8988T (cell line): ENCODE measurements at places on chromosomes 1 and 21.

- no peak for DNase-seq
Observed at GRCh38 chr1:77825131-77825709, 45.8 kb downstream of the MIGA1 start.

- no peak for DNase-seq
Observed at GRCh38 chr1:18199462-18199861, 91.9 kb downstream of the IGSF21 start.

DNA sequence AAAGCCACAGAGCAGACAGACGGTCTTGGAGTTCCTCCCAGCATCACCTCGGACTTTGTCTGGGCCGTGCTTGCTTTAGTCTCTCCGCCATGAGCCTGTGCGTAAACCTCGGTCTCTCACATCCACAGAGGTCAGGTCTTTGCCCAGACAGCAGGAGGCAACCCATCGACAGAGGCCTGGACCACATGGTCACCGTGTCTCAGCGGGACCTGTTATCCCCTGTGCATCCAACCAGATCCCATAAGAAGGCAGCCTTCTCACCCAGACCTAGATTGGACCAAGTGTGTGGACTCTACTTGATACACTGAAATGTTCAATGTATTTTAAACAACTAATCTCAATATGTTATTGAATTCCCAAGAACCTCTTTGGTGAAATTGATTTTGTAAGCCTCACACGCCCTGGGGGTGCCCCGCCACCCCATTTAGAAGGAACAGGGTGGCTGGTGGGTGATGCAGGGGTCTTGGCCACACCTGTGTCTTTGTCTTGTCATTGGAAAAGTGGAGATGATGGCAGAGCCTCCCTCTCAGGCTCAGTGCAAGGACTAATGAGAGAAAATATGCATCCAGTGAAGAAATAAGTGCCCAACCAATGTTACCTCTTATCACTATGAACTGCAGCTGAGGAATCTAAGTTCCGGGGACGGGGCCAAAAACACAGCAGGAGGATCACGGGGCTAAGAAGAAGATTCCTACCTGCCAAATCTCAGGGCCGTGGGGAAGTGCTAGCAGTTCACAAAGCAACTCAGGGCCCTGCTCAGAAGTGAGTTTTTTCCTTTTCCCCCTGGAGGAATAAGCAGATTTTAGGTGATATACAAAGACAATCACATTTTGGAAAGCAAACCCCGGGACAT lies 101.6 kb upstream of the BACE2 start:
- no peak for DNase-seq

- DNase-seq, result no peak
Observed at GRCh38 chr1:25103164-25103795, 129.0 kb downstream of the SYF2 start.

- no peak for DNase-seq
Observed at GRCh38 chr21:19468991-19469715, 1065.6 kb upstream of the TMPRSS15 start.

DNA sequence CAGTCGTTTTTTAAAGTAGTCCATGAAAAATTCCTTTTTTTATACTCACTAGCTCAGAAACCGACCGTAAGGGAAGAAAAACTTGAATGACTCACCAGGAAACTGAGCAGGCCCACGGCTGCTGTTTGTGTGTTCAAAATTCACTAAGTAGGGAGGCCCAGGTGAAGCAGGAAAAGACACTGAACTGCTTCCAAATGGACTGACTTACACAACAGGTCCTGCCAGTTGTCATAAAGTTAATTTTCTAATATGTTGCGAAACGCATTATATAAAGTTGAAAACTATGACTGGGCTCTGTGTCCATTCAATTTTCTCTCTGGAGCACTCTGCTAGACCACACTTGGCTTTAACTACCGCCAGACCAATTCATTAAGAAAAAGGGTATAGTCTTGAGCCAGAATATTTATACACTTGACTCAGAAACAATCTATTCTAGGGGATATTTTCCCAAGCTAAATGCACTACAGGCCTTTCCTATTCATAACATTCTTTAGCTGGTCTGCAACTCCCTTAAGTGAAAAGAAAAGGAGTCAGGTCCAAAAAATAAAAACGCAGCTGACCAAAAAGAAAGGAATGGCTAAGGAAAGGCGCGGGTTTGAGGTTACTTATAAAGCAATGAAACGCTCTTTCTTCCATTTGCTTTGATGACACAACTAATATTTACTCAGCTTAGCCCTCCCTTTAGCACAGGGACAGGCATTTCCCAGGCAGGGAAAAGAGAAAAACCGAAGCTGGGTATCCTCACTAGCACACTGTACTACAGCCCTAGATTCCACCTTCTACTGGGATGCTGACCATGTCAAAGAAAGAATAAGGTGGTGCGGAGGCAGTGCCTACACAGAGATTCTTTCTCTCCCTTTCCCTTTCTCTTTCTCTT lies 306.3 kb upstream of the ESRRG start:
- no peak for DNase-seq

GRCh38 chr1:204127597-204128242 lies 24.1 kb downstream of the ETNK2 start:
- peak; percentile 87 for DNase-seq

- DNase-seq, result peak; percentile 74
Observed at GRCh38 chr1:19344372-19344810, 32.3 kb downstream of the SLC66A1 start.

GRCh38 chr1:4512636-4513035 lies 141.8 kb upstream of the AJAP1 start:
- no peak for DNase-seq

DNA sequence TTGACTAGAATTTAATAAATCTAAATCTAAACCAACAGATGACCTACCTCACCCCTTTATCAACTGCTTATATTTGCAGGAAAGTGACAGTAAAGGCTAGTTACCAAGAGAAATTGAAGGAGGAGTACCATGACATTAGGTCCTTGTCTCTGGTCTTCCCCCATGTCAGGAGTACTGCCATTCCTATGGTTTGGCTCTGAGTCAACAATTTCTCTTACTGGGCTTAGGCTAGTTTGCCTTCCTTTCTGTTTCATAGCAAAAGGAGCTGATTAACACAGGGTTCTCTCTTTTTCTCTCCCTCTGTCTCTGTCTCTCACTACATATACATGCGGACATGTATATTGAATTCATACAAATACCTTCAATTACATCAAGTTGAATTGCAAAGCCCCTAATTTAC lies 579.9 kb downstream of the DPYD start:
- no peak for DNase-seq

DNA sequence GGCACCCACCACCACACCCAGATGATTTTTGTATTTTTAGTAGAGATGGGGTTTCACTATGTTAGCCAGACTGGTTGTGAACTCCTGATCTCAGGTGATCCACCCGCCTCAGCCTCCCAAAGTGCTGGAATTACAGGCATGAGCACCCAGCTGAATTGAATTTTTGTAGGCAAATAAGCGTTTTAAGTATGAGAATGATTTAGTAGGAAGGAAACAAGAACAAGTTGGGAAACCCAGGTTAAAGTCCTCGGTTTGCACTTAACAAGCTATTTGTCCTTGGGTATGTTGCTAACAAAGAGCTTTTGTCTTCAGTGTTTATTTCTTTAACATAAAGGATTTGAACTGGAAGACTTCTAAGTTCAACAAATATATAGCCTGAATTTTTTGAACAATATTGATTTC lies 23.9 kb downstream of the BTF3L4 start:
- no peak for DNase-seq

DNA sequence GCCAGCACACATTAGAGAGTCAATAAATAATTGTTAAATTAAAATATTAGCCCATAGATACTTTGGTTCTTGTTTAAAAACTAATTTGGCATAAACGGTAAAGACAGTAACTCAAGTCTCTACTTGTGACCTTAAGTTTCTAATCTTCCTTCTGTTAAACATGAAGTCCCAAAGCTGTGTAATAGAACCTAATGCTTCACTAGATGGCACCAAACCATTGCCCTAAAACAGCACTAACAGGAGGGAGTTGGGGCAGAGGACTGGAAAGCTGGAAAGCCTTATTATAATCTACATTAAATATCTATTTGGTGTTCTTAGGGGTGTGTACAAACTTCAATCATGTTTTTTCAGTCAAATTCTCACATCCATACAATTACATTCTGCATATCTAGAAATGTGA lies 176.7 kb downstream of the OLFM3 start:
- DNase-seq, result no peak

GRCh38 chr1:3837685-3838084 lies 19.3 kb downstream of the CEP104 start:
- no peak for DNase-seq

DNA sequence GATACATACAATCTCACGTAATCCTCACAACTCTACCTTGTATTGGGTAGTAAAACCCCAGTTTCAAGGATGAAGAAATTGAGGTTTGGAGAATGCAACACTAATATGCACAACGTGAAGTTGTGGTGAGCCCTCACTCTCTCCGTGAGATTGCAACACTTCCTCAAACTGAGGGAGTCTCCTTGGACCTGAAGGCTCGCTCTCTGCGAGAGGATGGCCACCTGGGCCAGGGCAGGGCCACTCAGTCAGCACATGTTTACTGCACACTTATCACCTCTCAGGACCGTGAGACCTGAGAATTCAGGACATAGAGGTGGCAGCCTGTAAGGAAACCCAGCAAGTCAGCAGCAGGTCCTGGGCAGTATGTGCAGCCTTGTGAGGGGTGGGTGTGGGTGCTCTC lies 8.7 kb downstream of the SH3BP5L start:
- no peak for DNase-seq

- no peak for DNase-seq
Observed at GRCh38 chr1:174894117-174894762, 105.5 kb upstream of the CACYBP start.

- no peak for DNase-seq
Observed at GRCh38 chr1:203701606-203702005, 63.4 kb upstream of the LAX1 start.

DNA sequence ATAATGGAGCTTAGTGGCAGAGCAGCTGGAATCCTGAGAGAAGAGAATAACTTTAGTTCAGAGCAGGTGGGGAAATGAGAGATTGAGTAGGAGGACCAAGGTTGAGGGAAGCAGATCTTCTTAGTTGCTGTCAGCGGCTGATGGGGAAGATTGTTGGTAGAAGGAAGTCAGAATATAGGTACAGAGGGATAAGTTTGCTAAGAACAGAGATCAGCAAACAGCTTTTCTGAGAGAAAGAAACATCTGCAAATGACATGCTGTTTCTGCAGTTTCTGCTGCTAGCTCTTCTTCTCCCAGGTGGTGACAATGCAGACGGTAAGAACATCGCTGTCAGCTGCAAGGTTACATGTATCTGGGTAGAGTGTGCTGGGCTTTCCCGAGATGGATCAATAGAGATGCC lies at the start of gene CD1C:
TSS of gene CD1C (plus strand) at position 113 of the 400 bp plus-strand sequence. CDS start at position 255, 142 bp downstream.
- no peak for DNase-seq

DNA sequence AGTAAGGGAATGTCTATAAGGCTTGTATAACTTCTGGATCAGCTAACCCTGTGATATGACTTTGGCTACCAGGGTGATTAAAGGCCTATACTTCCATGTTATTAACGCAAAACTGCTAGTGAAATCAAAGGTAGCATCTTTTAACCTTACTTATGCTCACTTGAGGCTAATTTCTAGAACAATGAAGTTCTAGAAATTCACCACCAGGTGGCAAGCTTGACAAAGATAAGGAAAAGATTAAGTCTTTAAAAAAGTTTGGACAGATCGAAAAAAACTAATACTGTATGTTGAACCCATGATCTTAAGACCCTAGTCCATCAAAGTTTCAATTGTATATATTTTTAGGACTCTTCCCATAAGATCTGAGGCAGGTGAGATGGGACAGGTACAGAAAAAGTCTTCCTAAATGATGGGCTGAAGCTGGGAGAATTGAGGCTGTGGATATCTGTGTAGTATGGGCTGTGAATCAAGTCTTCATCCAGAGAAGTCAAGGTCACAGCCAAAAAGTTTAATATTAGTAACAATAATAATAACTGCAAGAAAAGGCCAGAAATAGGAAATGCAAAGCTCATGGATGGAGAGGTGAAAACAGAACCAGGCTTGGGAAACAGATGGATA lies 18.8 kb downstream of the KYAT3 start:
- no peak for DNase-seq

DNA sequence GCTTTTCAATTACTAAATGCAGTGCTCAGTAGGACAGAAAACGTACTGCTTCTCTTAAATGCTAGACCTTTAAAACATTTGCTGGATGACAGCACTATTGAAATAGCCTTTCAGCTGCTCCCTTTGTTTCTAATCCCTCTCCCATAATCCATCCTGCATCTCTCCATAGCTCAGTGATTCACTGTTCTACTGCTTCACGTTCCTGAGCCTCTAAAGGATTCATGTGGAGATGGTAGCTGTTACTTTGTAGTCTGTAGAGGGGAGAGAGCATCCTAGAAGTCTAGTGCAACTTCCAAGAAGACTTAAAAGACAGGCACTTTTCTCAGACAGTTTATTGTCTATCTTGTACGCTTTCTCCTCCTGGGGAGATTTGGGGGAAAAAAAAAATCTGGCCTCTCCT lies 51.4 kb downstream of the LRRC8B start:
- no peak for DNase-seq

DNA sequence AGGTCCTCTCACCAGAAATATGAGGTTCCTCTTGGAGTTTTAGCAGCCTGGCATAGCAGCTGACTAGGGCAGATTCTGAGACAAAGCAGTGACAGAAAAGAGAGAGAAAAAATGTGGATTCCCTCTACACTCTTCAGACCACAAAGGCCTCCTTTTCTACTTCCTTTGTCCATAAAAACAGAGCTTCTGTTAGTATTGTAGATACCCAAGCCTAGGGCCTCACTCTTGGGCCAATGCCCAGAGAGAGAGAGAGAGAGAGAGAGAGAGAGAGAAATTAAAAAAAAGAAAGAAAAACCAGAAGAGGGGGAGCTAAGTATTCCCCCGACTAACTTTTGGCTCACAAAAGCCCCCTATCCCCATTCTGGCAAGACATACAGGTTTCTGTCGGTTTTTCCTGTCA lies 2.4 kb upstream of the ZRANB2 start:
- no peak for DNase-seq

GRCh38 chr1:39657923-39658485 lies 13.9 kb downstream of the NT5C1A start:
- DNase-seq, result no peak

- no peak for DNase-seq
Observed at GRCh38 chr1:29962336-29962735, 726.0 kb downstream of the PTPRU start.

DNA sequence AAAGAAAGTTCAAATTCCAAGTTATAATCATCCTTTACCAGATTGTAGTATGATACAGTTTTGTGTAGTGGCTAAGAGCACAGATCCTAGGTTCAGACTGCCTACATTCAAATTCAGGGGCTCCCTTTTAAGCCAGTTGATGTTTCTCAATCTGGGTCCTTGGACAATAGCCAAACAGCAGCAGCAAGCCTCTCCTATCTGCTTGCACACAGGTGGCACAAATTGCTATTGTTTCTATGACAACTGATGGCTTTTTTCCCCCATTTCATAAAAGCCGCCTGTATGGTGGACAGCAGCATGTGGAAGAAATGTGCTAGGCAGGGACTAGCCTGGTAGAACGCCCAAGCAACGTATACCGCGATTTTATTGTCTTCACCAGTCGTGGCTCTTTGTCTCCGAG lies 76.5 kb downstream of the S1PR1 start:
- DNase-seq, result no peak

DNA sequence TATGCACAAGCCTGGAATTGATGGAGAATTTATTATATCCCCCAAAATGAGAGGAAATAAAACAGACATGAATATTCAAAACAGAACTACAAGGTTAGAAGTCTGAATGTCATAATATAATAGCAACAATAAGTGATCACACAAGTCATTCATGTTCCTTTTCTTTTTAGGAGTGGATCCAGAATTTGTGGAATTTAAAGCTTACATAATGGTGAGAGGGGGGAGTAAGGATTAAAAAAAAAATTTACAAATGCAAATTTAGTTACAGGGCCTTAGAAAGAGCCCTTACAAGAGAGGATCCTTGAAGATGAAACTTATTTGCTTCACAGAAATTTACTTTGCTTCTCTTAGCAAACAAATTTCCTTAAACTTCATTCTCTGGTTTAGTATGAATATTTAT lies 716.1 kb upstream of the CXADR start:
- DNase-seq, result no peak
